ENCODE measurements at places on chromosomes 16 and 17.

DNA sequence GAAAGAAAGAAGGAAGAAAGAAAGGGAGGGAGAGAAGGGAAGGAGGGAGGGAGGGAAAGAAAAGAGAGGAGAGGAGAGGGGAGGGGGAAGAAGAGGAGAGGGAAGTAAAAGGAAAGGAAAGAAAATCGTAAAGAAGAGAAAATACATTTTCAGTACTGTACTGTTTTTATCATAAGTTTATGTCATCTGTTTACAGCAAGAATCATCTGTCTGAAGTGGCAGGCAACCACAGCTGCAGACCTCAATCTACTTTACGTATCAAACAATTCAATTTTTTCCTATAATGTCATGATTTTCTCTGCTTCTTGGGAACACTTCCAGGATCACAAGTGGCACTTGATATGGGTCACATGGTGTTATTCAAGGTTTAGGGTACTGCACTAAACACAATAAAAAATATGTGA is 58.3 kb downstream of the USP32 start:
- no peak for DNase-seq

- DNase-seq, result no peak
Measured at GRCh38 chr17:57649191-57649590, 95.9 kb downstream of the CCDC182 start.

DNA sequence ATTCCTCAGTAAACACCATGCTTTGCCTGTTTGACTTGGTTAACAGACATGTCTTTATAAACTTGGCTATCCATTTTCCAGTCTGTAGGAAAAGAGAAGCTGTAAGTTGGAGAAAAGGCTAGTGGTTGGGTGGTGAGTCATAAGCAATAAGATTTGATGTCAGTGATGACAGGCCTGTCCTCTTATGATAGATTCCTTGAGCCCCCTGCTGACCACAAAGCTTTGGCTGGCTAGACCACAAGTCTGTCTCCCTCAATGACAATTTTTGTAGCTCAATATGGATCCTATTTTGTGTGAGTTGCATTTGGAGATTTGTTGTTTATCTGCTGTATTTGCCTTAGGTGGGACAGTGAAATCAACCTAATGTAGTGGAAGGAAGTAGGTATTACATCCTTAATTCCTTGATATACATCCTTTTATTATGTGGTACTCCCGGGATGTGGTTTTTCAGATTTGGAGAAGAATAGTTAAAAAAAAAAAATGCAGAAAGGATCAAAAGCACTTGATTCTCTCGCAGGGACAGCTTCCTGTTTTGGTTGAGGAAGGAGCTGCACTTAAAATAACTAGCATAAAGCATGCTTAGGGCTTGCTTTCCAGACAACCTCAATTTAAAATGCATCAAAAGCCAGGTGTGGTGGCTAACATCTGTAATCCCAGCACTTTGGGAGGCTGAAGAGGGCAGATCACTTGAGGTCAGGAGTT is 67.4 kb downstream of the SIAH1 start:
- DNase-seq, result no peak

DNA sequence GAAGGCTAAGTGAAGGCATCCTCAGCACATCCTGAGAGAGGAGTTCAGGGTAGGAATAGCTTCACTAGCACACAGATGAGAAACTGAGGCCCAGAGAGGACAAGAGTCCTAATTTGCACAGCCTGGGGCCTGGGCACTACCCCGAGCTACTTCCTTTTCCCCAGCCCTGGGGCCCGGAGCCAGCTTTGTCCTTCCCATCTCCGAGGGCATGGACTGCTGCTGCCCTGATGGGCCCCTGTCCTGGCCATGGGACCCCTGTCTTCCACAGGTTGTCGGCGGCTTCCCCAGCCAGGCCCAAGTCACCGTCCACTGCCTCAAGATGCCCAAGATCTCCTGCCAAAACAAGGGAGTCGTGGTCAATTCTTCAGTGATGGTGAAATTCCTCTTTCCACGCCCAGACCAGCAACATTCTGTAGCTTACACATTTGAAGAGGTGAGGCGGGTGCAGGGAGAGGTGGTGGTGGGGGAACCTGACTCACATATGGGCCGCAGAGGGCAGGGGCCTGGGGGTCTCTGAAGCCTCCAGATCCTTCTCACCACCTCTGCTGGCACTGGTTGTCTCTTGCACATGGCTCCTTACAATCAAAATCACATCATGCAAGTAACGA is 11.4 kb upstream of the NLRC5 start:
- DNase-seq, result no peak

- no peak for DNase-seq
Measured at GRCh38 chr17:32484628-32485027, 2.2 kb upstream of the CDK5R1 start.

DNA sequence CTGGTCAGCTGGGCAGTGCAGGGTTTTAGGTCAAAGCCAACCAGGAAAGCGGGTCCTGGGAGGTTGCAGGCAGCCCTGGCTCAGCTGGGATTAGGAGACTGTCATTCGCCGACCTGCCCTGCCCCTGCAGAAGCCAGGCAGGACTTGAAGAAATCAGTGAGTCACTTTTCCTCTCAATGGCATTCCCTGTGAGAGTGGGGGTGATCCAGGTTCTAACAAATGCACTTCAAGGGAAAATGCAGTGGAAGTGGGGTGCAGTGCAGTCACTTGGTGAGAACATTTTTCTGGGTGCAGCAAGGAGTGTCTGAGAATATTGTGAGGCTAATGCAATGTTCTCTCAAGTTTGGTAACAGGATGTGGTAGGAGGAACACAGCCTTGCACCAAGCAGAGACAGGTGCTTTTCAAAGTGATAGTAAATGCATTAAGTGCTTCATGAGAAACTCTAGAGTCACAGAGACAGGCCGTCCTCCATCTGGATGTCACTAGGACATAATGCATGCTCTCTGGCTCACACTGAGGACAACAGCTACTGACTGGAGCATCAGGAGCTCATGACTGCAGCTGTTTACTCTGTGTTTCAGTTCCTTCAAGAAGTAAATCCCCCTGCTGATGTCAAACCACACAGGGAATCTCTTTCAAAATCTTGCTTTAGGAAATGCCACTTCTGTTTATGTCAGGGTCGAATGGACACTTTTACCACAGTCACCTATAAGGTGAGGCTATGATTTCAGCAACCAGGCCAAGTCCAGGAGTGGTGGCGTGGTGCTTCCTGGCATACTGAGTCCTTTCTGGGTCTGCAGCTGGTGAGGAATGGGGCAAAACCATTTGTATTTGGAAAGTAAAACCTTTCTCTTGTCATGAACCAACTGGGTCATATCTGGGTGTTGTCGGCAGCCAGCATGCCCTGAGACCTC is 16.7 kb downstream of the CDK5R1 start:
- DNase-seq, result peak; percentile 54

Measured in T-cell (primary cell).